ENCODE measurements at places on chromosomes 16 and 17.

GRCh38 chr16:2078691-2079090 is 30.9 kb downstream of the TSC2 start:
- DNase-seq = no peak

- no peak for DNase-seq
Measured at GRCh38 chr16:76748461-76749348, 442.3 kb upstream of the MON1B start.

- DNase-seq = no peak
Measured at GRCh38 chr17:58316260-58316960, 12.2 kb downstream of the TSPOAP1 start.

GRCh38 chr17:18191236-18191667 is 7.6 kb downstream of the ALKBH5 start:
- no peak for DNase-seq

DNA sequence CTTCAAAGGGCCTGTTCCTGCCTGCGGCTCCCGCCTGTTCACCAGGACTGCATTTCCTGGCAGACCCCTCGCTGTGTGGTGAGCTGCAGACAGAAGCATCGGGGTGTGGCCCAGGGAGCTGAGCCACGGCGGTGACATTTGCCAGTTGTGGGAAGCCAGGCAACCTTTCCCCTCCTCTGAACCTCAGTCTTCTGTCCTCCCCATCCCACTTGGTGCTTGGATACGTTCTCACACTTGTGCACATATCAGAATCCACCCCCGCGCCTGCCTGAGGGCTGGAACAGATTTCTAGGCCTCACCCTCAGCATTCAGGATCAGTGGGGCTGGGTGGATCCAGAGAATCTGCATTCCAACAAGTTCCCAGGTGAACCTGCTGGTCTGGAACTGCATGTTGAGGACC is 63.5 kb downstream of the CRISPLD2 start:
- no peak for DNase-seq

Measured in activated CD4-positive, alpha-beta T cell treated with anti-CD3 and anti-CD28 coated beads for 36 hours (primary cell).